ENCODE measurements at places on chromosomes 5 and 9. TPM values are rescaled to one million over a fixed set of nuclear protein-coding genes. Genes with fewer than 3 reads are reported as not detected.

DNA sequence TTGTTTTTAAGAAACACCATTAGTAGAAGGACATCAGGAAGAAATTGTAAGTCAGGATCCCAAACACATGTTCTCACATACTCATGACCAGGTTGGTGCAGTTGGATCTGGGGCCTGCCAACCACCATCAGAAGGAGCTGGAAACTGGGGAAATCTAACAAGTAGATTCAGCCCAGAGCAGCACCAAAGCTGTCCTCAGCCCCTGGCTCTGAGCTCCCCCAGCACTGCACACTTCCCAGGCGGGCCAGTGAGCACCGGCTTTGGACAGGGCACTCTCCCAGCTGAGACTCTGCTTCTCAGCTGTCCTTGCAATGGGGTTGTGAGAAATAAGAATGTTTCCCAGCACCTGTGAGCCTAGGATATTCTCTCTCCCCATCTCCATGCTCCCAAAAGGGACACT lies 162.5 kb downstream of the PAX5 start:
- H3K27ac ChIP-seq: no peak overlapping the region
- H3K36me3 ChIP-seq: no peaks in the 10 kb centered on the region
- H3K4me1 ChIP-seq: no peaks in the 10 kb centered on the region
- no peak overlapping the region for H3K4me3 ChIP-seq
- DNase-seq: no peak

TMEM215 gene
- not detected for total RNA-seq

LPAR1 gene
- total RNA-seq: 29.0 TPM

TMEM141 gene
- total RNA-seq: 39.5 TPM

PDLIM4 gene
- total RNA-seq: 8.9 TPM

- no peak overlapping the region for H3K4me3 ChIP-seq
- no peaks in the 10 kb centered on the region for H3K27me3 ChIP-seq
- H3K27ac ChIP-seq: no peak overlapping the region
- H3K4me1 ChIP-seq: no peaks in the 10 kb centered on the region
- DNase-seq: no peak
- H3K36me3 ChIP-seq: peaks cover 37% of the 10 kb centered on the region
These were observed 470.6 kb downstream of the CCDC171 start for GRCh38 chr9:16023446-16023845.

GRCh38 chr5:155886311-155887031 lies 440.5 kb upstream of the SGCD start:
- no peaks in the 10 kb centered on the region for H3K36me3 ChIP-seq
- no peaks in the 10 kb centered on the region for H3K4me1 ChIP-seq
- no peak overlapping the region for H3K27ac ChIP-seq

- H3K4me1 ChIP-seq: no peaks in the 10 kb centered on the region
- no peak overlapping the region for H3K27ac ChIP-seq
- DNase-seq: no peak
- H3K4me3 ChIP-seq: no peak overlapping the region
- H3K36me3 ChIP-seq: no peaks in the 10 kb centered on the region
- no peaks in the 10 kb centered on the region for H3K27me3 ChIP-seq
These were observed 230.0 kb upstream of the IRX1 start for GRCh38 chr5:3365501-3366215.

GRCh38 chr5:120552638-120553037 lies 88.5 kb downstream of the PRR16 start:
- no peak overlapping the region for H3K27ac ChIP-seq
- H3K36me3 ChIP-seq: no peaks in the 10 kb centered on the region
- H3K27me3 ChIP-seq: no peaks in the 10 kb centered on the region
- H3K4me1 ChIP-seq: no peaks in the 10 kb centered on the region
- no peak for DNase-seq

GRCh38 chr5:130868186-130868840 lies 296.7 kb downstream of the HINT1 start:
- H3K36me3 ChIP-seq: no peaks in the 10 kb centered on the region
- no peaks in the 10 kb centered on the region for H3K4me1 ChIP-seq
- H3K27ac ChIP-seq: no peak overlapping the region
- no peak overlapping the region for H3K4me3 ChIP-seq

- no peak overlapping the region for H3K27ac ChIP-seq
- no peak overlapping the region for H3K4me3 ChIP-seq
- no peak for DNase-seq
These were observed 131.6 kb downstream of the TMEM232 start for GRCh38 chr5:110594866-110595265.

ECSCR gene
- 1.1 TPM for total RNA-seq

DNA sequence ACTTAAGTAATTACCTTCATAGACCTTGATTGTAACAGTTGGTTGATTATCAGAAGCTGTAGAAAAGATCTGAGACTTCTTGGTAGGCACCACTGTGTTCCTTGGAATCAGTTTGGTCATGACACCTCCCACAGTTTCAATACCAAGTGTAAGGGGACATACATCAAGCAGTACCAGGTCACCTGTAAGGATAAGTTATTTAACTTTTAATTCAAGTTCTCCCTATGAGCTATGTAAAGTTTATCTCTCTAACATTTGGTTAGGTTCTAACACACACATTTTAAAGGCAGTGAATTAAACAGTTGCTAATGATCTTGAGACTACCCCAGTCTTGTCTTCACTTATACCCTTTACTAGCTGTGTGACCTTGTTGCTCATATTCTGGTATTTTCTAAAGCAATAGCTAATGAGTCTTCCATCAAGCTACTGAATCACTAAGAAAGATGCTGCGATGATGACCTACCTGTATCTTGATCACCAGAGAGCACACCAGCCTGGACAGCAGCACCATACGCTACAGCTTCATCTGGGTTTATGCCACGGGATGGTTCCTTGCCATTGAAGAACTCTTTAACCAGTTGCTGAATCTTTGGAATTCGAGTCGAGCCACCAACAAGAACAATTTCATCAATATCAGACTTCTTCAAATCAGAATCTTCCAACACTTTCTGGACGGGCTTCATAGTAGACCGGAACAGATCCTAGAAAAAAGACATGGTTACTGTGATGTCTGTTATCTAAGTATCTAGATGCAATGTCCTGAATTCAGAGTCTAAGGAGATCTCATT lies 2.8 kb downstream of the HSPA5 start:
- H3K36me3 ChIP-seq: peaks cover 67% of the 10 kb centered on the region
- DNase-seq: no peak
- peaks cover 36% of the 10 kb centered on the region for H3K4me1 ChIP-seq
- H3K4me3 ChIP-seq: peak overlapping the region; percentile 93
